ENCODE measurements at places on chromosomes 4 and X. TPM values are rescaled to one million over a fixed set of nuclear protein-coding genes. Genes with fewer than 3 reads are reported as not detected.

The TRIM61 gene
- not detected for total RNA-seq

The LONRF3 gene
- total RNA-seq = not detected

The BEX5 gene
- not detected for total RNA-seq

DNA sequence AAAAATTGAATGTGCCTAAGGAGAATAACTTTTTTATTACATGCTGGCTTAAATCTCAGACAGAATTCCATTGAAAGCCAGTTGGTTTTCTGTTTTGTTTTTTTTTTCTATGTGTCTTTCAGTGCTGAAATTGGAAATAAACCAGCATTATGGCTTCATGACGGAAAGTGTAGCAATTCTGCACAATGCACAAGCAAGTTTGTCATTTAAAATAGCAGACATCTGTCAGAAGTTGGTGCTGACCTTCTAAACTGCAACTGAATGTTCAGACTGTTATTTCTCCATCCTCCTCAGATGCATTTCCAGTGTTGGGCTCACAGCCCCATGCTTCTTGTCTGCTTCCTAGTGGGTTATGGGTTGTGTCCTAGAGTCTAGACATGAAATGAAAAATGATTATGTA is 107.2 kb upstream of the LIMCH1 start:
- no peak for DNase-seq

The COX18 gene
- 15.6 TPM for total RNA-seq

DNA sequence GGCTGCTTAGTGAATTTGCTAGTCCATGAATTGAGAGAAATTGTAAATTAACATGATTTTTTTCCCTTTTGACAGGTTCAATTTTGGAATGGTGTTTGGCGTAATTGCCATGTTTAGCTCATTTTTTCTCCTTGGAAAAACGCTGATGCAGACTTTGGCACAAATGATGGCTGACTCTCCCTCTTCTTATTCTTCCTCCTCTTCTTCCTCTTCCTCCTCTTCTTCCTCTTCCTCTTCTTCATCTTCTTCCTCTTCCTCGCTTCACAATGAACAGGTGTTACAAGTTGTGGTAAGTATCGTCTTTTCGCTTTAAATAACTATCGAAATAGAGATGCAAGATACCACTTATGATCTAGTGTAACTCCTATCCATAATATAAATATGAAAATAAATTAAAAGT is 5.7 kb downstream of the MBTPS2 start:
- no peak for DNase-seq

DNA sequence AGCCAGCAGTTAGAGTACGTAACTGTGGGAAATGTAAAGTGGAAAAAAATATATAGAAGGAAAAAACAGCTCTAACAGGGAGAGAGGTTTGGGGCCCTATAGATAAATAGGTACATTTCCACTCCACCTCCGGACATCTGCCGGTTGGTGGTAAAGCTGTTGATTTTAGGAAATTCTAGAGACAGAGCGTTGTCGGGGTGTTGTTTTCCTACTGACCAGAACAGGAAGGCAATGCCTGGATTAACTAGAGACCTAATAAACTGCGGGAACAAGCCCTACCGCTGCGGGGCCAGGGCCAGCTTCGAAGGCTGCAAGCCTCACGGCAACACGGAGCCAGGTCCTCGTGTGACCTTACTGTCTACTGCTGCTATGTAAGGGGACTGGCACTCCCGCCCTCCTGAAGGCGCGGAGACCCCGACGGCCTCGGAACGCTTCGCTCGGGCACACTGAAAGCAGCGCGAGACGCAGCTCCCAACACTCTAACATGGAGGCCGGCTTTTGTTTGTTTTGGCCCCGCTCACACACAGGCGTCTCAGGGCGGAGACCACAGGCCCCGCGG is 702 bp upstream of the CDKN2AIP start:
- peak; percentile 38 for DNase-seq
